H9 (cell line): ENCODE measurements at places on chromosomes 7 and 10. TPM values are rescaled to one million over a fixed set of nuclear protein-coding genes. Genes with fewer than 3 reads are reported as not detected.

- no peak overlapping the region for H3K4me3 ChIP-seq
- H3K27ac ChIP-seq: no peak overlapping the region
- peaks cover 4% of the 10 kb centered on the region; the same call in 1 of the 2 replicates for H3K36me3 ChIP-seq
Observed at GRCh38 chr10:33655921-33656320, 321.5 kb upstream of the NRP1 start.

DNA sequence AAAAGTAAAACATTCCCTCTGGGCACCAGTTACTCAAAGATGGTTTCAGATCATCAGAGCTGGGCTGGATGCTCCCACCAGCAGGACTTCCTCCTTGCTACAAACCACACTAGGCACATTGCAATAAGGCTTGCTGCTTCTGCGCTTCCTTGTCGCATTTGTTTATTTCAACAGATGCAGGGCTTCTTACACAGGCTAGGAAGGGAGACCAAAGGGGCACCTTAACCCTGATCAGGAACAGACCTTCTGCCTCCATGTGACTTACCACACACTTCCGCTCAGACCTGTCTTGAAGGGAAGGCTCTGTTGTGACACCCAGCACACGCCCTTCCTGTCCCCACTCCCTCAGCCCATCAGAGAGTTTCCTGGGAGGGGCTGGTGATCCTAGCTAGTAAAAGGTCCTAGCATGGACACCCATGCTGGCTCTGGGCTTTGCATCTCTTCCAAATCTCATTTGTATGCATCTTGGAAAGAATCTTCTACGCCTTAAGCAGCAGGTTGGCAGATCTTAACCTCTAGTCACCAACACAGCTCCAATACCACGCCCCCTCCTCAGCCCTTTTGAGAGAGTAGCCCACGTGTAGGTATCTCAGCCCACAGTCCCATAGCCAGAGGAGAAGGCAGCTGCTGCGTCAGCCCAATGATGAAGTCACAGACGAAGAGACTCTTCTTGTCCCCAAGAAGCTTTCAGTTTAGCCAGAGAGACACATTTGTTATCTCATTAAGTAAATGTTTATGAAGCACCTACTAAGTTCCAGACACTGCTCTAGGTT lies 47.1 kb upstream of the SVIL start:
- H3K27ac ChIP-seq: no peak overlapping the region
- H3K4me1 ChIP-seq: no peaks in the 10 kb centered on the region
- DNase-seq: no peak

Gene SPDYE11
- not detected in 2 replicates for total RNA-seq

Gene SH2D4B
- 0.07 TPM in 1 of 2 replicates, not detected in the other for total RNA-seq

Gene JCAD
- 0.66 and 0.77 TPM in 2 replicates for total RNA-seq
